ENCODE measurements at places on chromosomes 7 and 10.

GRCh38 chr10:8066797-8067196 lies 12.3 kb downstream of the GATA3 start:
- no peak for DNase-seq

GRCh38 chr7:76349313-76349885 lies 9.4 kb downstream of the YWHAG start:
- no peak for DNase-seq

DNA sequence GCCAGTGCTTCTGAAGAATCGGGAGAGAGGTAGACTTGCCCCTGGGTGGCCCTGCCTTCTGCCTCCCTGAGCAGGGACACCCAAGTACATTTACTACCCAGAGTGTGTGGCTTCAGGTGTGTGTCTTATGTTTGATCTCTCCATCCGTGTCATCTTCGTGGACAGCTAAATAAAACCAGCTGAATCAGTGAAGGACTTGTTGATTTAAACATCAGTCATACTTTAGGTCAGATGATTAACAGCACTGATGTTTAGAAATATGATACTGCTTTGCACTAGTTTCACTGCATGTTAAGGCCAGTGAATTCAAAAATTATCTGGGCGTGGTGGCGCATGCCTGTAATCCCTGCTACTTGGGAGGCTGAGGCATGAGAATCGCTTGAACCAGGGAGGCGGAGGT lies 4.0 kb downstream of the MTG1 start:
- no peak for DNase-seq

GRCh38 chr7:8343556-8343955 lies 81.6 kb upstream of the ICA1 start:
- DNase-seq, result no peak

GRCh38 chr10:102384053-102384452 lies 11.5 kb upstream of the NFKB2 start:
- DNase-seq, result no peak

GRCh38 chr10:72250666-72251065 lies 23.1 kb upstream of the DDIT4 start:
- peak; percentile 44 for DNase-seq

- no peak for DNase-seq
Measured at GRCh38 chr10:132681858-132682755, 103.8 kb downstream of the NKX6-2 start.

- no peak for DNase-seq
Measured at GRCh38 chr7:140214075-140214684, 37.4 kb upstream of the KDM7A start.

DNA sequence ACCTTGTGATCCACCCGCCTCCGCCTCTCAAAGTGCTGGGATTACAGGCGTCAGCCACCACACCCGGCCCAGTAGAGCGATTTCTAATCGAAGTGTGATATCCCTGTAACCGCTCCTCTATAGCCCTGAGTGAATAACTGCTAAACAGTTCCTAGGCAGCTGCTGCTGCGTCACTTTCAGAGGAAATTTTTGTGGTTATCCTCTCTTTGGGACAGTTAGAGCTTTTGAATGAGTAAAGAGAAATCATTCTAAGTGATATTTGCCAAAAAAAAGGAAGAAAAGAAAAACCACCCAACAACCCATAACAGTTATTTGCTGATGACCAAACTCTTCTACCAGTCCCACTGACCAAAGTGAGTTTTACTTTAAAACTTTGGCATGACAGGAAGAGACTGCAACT lies 59.9 kb downstream of the MKX start:
- DNase-seq, result no peak

DNA sequence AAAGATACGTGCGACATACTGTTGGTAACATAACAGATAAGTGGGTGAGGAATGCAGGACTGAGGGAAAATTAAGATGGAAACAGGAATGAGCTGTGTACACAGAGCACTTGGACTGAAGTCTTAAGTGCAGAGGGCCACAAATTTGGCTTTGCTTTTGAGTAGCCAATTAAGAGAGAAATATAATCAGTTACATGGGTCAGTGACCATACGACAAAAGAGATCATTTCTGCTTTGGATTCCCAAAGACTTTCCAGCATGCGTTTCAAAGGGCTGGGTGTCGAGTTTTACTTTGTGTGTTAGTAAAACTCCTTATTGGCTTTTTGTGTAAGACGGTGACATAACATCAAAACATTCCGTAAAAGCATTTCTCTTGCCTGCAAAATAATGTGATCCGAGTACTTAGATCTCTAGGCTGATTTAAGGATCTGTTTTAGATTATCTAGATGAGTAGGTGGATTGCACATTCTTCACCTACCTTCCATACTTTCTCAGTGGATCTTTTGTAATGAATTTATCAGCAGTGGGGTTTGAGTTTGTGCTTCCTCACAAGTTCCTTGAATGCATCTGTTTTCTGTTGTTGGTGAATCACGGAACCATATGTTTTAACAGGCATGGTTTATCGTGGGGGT lies 7.5 kb downstream of the RABGEF1 start:
- DNase-seq, result no peak

GRCh38 chr7:22561321-22561811 lies 61.4 kb upstream of the STEAP1B start:
- peak; percentile 98 for DNase-seq

DNA sequence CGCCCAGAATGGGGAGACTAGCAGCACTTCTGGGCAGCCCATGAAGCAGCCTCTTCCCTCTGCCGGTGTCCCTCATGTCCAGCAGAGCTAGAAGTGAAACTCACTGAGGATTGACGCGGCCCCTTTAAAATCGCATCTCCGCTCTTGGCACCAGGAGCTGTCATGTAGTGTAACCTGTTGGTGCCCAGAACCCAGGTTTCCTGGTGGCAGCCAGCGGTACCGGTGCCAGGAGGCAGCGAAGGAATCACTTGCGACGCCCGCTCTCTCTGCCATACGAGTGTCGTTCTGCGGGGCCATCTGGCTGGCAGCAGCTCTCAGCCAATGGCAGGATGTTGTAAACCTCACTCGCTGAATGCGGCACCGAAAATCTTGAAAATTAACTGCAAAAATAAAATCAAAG lies 82.7 kb downstream of the CUX1 start:
- DNase-seq, result no peak

DNA sequence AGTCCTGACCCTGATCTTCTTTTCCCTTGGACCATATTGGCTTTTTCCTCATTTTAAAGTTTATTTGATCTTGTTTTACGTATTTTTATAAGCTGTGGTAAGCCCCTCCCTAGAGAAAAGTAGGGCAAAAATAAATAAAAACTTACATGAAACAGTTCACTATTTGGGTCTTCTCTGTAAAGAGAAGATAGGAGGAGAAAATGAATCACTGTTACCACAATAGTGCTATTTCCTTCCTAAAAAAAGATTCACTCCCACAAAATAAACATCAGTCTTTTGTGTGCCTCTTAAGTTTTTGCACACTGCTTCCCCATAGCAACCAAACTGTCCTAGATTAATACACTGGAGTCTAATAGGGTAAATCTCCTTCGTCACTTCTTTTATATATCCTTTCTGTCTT lies 1.4 kb upstream of the SVIL start:
- DNase-seq, result no peak

- no peak for DNase-seq
Measured at GRCh38 chr7:16066805-16067459, 354.4 kb downstream of the CRPPA start.

GRCh38 chr7:132053871-132054270 lies 497.4 kb upstream of the PODXL start:
- DNase-seq, result no peak

DNA sequence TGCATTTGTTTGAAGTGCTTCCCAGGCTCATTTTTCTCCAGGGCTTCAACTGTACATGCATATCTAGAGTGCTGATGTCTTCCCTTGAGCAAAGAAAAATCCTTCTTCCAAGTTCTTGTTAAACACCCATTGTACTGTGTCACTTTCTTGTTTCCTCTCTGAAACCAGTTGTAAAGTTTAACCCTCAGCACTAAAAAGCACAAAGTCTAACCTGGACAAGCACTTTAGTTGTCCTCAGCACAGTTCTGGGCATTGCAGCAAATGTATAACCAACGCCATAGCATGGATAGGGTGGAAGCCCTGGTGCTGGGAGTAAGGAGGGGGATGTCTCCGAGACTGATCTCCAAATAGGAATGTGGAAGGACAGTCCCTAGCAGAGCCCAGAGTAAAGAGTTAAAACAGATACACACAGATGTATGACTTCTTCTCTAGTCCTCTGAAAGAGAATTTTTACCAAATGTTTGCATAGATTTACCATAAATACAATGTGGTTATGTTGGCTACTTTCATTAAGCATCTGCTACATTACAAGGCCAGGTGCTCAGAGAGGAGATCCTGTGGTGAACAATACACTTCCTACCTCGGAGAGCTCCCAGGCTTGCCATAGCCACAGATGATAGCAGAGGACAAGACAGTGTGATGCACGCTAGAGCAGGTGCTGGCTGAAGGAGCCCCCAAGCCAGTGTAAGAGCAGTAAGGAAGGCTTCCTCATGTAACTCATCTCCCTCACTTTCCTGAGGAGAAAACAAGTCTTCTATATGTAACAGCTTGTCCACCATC lies 57.0 kb downstream of the DNAJC12 start:
- no peak for DNase-seq

- no peak for DNase-seq
Measured at GRCh38 chr10:75538144-75538543, 106.7 kb downstream of the LRMDA start.

- no peak for DNase-seq
Measured at GRCh38 chr10:2619916-2620315, 447.4 kb upstream of the PFKP start.

- no peak for DNase-seq
Measured at GRCh38 chr7:44709945-44710596, 38.6 kb upstream of the ZMIZ2 start.

DNA sequence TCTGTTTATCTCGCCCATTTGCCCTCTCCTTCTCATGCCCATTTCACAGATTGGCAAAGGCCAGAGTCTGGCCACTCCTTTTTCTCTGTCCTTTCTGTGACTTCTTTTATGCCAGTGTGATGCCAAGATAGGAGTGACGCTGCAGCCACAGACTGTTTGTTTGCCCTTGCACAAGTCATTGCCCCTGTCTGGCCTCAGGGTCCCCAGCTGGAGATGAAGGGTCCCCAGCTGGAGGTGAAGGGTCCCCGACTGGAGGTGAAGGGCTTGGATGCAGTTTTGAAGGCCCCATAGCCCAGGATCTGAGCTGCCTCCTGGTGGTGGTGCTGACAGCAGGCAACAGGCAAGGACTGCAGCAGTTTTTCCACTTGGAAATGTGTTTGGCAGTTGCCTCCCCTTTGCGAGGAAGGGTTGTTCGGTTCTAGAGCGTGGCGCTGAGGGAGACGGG lies 50.8 kb upstream of the SLC29A3 start:
- no peak for DNase-seq

DNA sequence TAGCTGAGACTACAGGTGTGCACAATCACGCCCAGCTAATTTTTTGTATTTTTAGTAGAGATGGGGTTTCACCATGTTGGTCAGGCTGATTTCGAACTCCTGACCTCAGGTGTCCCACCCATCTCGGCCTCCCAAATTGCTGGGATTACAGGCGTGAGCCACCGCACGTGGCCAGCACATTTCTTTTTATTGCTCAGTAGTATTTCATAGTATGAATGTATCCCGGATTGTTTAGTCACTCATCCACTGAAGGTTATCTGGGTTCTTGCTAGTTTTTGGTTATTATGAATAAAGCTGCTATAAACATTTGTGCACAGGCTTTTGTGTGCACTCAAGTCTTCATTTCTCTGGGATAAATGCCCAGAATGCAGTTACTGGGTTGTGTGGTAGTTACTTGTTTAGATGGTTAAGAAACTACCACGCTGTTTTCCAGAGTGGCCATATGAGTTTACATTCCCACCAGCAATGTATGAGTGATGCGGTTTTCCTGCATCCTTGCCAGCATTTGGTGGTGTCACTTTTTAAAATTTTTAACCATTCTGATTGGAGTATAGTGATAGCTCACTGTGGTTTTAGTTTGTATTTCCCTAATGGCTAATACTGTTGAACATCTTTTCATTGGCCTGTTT lies 275.8 kb upstream of the LYZL1 start:
- DNase-seq, result no peak

DNA sequence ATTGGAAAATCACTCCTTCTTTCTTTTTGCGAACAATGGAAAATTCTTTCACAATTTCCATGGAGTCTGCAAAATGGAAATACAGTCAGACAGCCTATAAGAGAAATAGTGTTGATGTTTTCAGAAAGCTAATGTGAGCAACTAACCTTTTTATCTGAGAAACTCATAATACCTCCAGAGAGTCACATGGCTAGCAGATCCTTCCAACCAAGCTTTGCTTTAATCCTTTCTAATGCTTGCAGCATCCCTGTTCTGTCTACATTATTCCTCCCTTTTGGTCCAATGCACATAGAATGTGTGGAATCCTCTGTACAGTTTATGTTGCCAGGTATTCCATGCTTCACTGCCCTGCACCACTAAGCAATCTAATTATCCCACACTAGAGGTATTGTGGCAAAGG lies 717.5 kb upstream of the LRRN3 start:
- no peak for DNase-seq

DNA sequence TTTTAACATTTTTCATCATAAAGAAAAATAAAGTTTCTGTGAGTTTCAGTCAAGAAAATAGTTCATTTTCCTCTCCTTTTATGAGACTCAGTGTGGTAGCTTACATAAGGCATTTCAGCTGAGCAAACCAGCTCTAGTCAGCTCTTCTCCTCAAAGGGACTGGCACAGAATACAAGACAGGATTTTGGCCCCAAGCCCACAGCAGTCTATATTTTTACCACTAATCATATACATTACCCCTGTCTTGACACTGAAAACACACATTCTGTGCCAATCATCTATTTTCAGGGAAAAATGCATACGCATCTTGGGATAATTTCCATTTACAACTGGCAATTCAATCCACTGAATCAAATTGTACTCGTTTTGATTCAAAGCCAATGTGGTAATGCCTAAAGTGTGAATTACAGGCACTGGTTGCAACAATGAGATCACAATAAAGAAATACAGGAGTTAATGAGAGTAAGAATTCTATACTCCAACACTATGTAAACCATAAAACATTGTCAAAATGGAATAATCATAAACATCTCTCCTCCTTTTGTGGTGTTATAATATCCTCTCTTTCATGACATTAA lies 186.4 kb downstream of the CACNA2D1 start:
- no peak for DNase-seq

DNA sequence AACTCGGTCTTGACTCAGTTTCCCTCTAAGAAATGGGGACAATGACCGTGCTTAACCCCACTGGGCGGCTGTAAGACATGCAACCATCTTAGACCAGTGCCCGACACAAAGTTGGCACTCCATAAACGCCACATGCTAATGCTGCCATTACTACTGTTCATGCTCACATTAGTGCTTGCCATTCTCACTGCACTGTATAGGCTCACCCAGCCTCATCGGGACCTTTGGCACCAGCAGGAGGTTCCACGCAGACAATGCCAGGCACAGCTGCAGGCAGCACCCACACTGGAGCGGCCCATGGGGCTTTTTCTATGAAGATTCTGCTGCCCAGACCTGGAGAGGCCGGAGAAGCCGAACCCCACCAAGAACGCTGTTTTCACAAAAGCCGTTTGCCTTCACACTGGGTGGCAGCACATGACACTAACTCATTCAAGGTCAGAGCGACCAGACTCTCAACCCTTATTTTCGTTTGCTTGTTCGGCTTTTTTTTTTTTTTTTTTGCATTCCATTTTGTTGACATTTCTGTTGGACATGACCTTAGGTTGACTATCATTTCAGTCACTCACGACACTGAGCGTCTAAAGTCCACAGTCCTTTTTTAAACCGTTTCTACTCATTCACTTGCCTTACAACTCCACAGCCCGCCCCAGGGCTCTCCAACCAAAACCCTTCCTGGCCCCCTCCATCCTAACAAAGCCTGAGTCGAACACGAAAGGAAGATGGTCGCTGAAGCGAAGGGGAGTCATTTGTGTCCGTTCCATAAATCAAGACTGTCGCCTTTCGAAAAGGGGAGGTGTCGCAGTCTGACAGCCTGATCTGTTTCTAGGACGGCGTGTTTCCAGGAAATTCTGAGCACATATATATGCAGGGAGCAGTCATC lies 124.4 kb upstream of the RNF32 start:
- DNase-seq, result no peak

Data from AG04449 (cell line).